Activated CD4-positive, alpha-beta T cell treated with anti-CD3 and anti-CD28 coated beads, Interleukin-2, amount 10 ng/mL, durations not matched to agents 24 days and 14 days (primary cell): ENCODE measurements at places on chromosomes 11 and 22. TPM values are rescaled to one million over a fixed set of nuclear protein-coding genes. Genes with fewer than 3 reads are reported as not detected.

GRCh38 chr11:26276798-26277424, 55.0 kb upstream of the ANO3 start:
- DNase-seq: peak; percentile 82
- H3K27me3 ChIP-seq: no peaks in the 10 kb centered on the region
- no peaks in the 10 kb centered on the region for H3K4me1 ChIP-seq
- H3K4me3 ChIP-seq: no peak overlapping the region
- no peak overlapping the region for H3K27ac ChIP-seq
- H3K36me3 ChIP-seq: no peaks in the 10 kb centered on the region

DNA sequence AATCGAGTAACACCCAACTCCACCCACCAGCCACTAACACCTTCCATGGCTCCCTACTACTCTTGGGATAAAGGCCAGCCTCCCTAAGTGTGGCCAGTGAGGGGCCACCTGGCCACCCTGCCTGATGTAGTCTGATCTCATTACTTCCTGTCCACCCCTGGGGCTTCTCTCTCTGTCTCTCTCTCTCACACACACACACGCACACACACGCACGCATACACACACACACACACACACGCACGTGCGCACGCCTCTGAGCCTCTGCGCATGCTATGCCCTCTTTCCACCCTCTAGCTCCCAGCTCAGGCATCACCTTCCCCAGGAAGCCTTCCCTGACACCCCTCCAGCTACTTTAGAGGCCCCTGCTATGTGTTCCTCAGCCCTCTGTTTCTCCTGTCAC, 3.9 kb downstream of the MFNG start:
- H3K4me1 ChIP-seq: peaks cover 35% of the 10 kb centered on the region
- H3K36me3 ChIP-seq: peaks cover 54% of the 10 kb centered on the region
- peak overlapping the region; percentile 94 for H3K4me3 ChIP-seq
- no peaks in the 10 kb centered on the region for H3K27me3 ChIP-seq
- DNase-seq: no peak

- H3K4me3 ChIP-seq: no peak overlapping the region
- DNase-seq: peak; percentile 59
- H3K36me3 ChIP-seq: no peaks in the 10 kb centered on the region
Measured at GRCh38 chr11:60485987-60486386, 6.6 kb upstream of the MS4A12 start.

The PDE3B gene
- 49.3 and 52.8 TPM in 2 replicates for total RNA-seq

The TRIM44 gene
- total RNA-seq: 27.3 and 27.8 TPM in 2 replicates

The MMP8 gene
- not detected in 2 replicates for total RNA-seq
